ENCODE measurements at places on chromosomes 3 and 15.

DNA sequence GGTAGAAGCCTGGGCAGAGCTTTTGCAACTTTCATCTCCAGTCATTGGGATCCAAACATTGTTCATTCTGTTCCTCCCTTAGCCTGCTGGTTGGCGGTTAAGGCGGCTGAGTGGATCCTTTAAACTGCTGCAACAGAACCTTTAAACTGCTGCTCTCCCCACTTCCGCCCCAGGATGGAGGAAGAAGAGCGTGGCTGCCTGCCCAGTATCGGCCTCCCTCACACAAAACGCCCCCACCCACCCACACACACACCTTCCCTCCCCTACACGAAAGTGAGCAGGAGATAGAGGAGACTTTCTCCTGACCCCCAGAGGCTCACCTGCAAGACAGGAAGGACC lies 460 bp upstream of the ZMAT3 start:
- H3K4me3 ChIP-seq, result peak overlapping the region; percentile 94
- DNase-seq, result peak; percentile 69
- peaks cover 14% of the 10 kb centered on the region for H3K36me3 ChIP-seq
- peak overlapping the region; percentile 92 for H3K27ac ChIP-seq

GRCh38 chr3:111482574-111482973 lies 59.4 kb upstream of the CD96 start:
- DNase-seq, result no peak
- no peak overlapping the region for H3K27ac ChIP-seq
- peaks cover 1% of the 10 kb centered on the region for H3K36me3 ChIP-seq
- H3K27me3 ChIP-seq, result no peaks in the 10 kb centered on the region

DNA sequence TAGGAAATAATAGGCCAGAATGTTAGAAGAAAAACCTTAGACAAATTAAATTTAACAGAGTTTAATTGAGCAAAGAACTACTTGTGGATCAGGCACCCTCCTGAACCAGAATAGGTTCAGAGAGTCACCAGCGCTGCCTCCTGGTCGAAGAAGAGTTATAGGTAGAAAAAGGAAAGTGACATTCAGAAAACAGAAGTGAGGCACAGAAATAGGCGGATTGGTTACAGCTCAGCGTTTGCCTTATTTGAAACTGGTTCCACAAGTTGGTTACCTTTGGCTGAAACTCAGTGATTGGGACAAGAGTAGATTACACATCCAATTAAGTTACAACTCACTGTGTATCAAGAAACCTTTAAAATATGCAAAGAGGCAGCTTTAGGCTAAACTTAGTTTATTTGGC lies 4.4 kb downstream of the AADAC start:
- no peak for DNase-seq
- H3K4me3 ChIP-seq, result no peak overlapping the region
- no peaks in the 10 kb centered on the region for H3K36me3 ChIP-seq
- peaks cover 8% of the 10 kb centered on the region for H3K27me3 ChIP-seq
- H3K4me1 ChIP-seq, result no peaks in the 10 kb centered on the region

GRCh38 chr15:63923993-63924950 lies 90.5 kb upstream of the HERC1 start:
- no peaks in the 10 kb centered on the region for H3K36me3 ChIP-seq
- peaks cover 15% of the 10 kb centered on the region for H3K4me1 ChIP-seq
- no peak for DNase-seq
- H3K27ac ChIP-seq, result no peak overlapping the region

- no peaks in the 10 kb centered on the region for H3K36me3 ChIP-seq
- H3K4me1 ChIP-seq, result no peaks in the 10 kb centered on the region
- H3K27me3 ChIP-seq, result peaks cover 9% of the 10 kb centered on the region
- no peak overlapping the region for H3K4me3 ChIP-seq
- no peak overlapping the region for H3K27ac ChIP-seq
These were observed 248.9 kb upstream of the PROK2 start for GRCh38 chr3:72033666-72034428.

DNA sequence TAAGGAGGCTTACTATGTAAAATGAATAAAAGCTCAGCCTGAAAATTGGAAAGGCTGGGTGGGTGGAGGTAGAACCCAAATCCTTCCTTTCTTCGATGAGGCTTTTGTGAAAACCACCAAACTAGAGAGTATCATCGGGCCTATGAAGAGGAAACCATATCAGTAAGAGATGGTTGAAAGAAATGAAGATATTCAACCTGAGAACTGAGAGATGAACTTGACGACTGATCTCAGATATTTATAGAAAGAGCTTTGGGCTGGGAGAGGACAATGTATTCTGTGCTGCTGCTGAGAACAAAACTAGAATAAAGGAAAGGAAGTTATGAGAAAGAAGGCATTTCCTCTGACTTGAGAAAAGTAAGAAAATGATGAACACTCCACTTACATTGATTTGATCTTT lies 236.6 kb downstream of the KCNH8 start:
- H3K4me3 ChIP-seq, result no peak overlapping the region
- no peaks in the 10 kb centered on the region for H3K27me3 ChIP-seq
- H3K36me3 ChIP-seq, result no peaks in the 10 kb centered on the region
- H3K4me1 ChIP-seq, result no peaks in the 10 kb centered on the region
- DNase-seq, result no peak

DNA sequence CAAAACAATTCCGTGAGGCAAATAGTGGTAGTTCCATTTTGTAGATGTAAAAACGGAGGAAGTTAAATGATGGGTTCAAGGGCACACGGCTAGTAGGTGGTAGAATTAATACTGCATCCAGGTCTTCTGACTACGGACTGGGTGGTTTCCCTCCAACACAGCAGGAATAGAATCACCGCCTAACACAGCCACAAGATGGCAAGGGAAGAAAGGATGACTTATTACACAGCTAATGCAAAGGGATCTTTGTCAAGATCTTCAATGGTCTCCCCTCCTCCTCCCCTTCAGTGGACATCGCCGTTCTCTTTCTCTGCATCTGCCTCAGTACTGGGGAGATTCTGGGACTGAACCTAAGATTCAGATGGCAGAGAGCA lies 524 bp upstream of the TOPBP1 start:
- H3K4me1 ChIP-seq, result peaks cover 45% of the 10 kb centered on the region
- H3K4me3 ChIP-seq, result peak overlapping the region; percentile 99
- no peaks in the 10 kb centered on the region for H3K27me3 ChIP-seq
- H3K27ac ChIP-seq, result peak overlapping the region; percentile 99

DNA sequence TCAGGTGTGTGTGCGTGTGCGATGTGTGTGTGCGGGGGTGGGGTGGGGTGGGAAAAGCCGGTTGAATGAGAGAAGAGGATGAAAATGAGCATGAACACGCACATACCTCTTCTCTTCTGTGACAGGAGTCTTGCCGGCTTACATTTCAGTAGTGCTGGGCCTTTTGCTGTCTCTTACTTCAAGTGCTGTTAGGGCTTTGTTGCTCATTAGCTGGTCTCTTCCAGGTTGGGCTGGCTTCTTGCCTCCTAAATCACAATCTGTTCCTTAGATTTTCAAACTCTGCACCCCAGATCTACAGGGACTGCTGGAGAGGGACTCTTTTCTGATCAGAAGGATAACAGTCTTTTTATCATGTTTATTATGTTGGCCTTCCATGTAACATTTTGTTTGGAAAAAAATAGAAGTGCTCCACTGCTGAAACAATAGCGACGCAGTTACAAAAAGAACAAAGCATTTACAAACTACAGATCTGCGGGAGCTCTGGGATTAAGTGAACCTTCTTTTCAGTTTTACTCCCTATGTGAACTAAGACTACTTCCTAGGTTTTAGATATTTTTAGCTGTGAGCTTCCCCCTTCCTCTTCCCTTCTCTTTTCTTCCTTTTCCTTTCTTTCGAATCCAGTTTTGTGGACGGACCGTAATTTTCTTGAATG lies 48.5 kb downstream of the USP13 start:
- no peak overlapping the region for H3K4me3 ChIP-seq
- no peak overlapping the region for H3K27ac ChIP-seq
- H3K4me1 ChIP-seq, result no peaks in the 10 kb centered on the region
- H3K27me3 ChIP-seq, result no peaks in the 10 kb centered on the region
- peaks cover 1% of the 10 kb centered on the region for H3K36me3 ChIP-seq

DNA sequence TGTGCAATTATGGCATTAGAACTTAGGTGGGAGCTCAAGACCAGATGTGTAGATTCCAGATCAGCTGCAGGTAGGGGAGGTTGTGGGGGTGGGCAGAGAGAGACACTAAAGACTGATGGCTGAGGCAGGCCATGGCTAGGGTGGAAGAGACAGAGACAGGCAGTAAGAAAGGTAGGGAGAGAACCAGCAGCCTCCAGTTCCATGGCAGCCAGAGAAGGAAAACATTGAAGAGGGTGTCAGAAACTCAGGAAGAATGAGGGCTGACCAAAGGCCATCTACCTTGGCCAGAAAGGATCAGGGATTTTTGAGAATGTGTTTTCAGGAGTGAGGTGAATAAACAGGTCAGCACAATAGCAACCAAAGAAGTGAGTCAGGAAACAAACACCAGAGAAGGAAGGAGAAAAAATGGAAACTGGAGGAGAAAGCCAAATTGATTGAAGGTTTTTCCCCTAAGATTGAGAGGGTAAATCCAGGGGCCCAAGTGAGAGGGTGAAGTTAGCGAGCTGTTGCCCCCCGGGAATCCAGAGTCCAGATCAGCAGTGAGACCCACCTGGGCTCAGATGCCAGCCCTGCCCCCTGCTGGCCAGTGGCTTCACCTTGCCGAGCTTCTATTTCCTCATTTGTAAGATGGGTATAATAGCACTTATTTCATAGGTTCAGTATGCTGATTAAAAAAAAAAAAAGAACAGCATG lies 41.0 kb downstream of the ABHD2 start:
- no peak overlapping the region for H3K27ac ChIP-seq
- no peak overlapping the region for H3K4me3 ChIP-seq
- H3K36me3 ChIP-seq, result peaks cover 17% of the 10 kb centered on the region

DNA sequence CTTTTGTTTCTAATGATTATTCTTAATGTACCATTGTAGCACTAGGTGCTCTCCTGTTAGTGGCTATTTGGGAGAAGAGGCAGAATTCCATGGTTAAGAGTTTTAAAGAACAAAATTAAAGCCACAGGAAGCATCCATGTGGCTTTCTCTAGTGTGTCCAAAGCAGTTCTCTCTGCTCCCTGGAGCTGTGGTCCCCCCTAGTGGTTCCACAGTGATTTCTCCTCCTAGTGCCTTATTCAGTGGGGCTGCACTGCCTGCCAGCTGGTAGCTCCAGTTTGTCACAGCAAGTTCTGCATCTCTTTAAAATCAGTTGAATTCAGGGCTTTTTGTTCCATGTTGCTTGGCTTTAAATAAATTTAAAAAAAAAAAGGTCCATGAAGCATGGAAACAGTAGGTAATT lies 39.6 kb upstream of the FAM98B start:
- H3K4me1 ChIP-seq, result no peaks in the 10 kb centered on the region
- H3K27me3 ChIP-seq, result peaks cover 41% of the 10 kb centered on the region
- H3K36me3 ChIP-seq, result no peaks in the 10 kb centered on the region
- no peak overlapping the region for H3K4me3 ChIP-seq
- peak; percentile 27 for DNase-seq

- H3K27me3 ChIP-seq, result peaks cover 32% of the 10 kb centered on the region
- no peak overlapping the region for H3K27ac ChIP-seq
- peaks cover 30% of the 10 kb centered on the region for H3K4me1 ChIP-seq
- no peak for DNase-seq
- H3K4me3 ChIP-seq, result no peak overlapping the region
These were observed 10.9 kb downstream of the SCG3 start for GRCh38 chr15:51692154-51692553.

GRCh38 chr3:18279226-18279737 lies 145.9 kb downstream of the SATB1 start:
- no peaks in the 10 kb centered on the region for H3K4me1 ChIP-seq
- no peaks in the 10 kb centered on the region for H3K36me3 ChIP-seq
- DNase-seq, result no peak
- H3K27ac ChIP-seq, result no peak overlapping the region
- H3K27me3 ChIP-seq, result peaks cover 3% of the 10 kb centered on the region
- no peak overlapping the region for H3K4me3 ChIP-seq

DNA sequence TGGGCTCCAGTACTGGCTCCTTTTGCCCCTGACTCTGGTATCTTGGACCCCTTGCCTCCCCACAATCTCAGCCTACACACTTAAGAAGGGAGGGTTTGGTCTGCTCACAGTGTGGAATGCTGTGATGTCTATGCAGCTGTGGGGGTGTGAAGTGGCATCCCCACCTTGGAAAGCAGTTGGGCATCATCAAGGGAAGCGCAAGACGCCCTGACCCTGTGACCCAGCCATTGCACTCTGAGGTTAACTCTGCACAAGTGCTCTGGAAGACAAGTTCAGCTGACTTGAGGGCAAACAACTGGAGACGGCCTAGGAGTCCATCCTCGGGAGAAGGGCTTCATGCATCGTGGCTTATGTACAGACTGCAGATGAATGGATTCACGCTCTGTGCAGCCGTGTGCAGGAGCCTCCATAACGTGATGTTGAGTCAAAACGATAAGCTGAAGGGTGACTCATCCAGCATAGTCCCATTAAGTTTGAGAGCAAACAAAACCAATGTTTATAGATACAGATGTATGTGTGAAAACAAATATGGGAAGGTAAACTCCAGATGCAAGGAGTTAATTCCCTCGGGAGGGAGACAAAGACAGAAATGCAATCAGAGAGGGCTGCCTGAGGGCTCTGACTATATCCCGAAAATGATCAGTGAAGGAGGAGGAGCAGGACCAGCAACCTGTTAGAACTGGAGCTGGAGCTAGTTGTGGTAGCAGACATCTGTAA lies 86.8 kb downstream of the LSM3 start:
- no peaks in the 10 kb centered on the region for H3K4me1 ChIP-seq
- H3K27me3 ChIP-seq, result peaks cover 30% of the 10 kb centered on the region
- no peak overlapping the region for H3K27ac ChIP-seq
- no peak for DNase-seq
- no peaks in the 10 kb centered on the region for H3K36me3 ChIP-seq

- no peak for DNase-seq
- H3K36me3 ChIP-seq, result no peaks in the 10 kb centered on the region
- H3K4me1 ChIP-seq, result no peaks in the 10 kb centered on the region
- H3K27ac ChIP-seq, result no peak overlapping the region
- H3K4me3 ChIP-seq, result no peak overlapping the region
These were observed 47.5 kb downstream of the GTPBP8 start for GRCh38 chr3:113038328-113038727.

- no peak overlapping the region for H3K27ac ChIP-seq
- H3K36me3 ChIP-seq, result peaks cover 2% of the 10 kb centered on the region
- H3K27me3 ChIP-seq, result peaks cover 17% of the 10 kb centered on the region
- DNase-seq, result no peak
- H3K4me1 ChIP-seq, result peaks cover 3% of the 10 kb centered on the region
- H3K4me3 ChIP-seq, result no peak overlapping the region
These were observed 63.4 kb upstream of the SPATA12 start for GRCh38 chr3:56997041-56997440.

All from activated naive CD4-positive, alpha-beta T cell treated with anti-CD3 and anti-CD28 coated beads, Interleukin-2, amount 10 ng/mL, durations not matched to agents 7 days and 5 days (primary cell).